Cerebellar nuclear complex (tissue), 1 donor: ENCODE measurements at places on chromosomes 2 and 18.

- DNase-seq, result no peak
Measured at GRCh38 chr2:115214050-115214449, 771.6 kb downstream of the DPP10 start.

- DNase-seq, result no peak
Measured at GRCh38 chr18:59516356-59517155, 157.5 kb upstream of the LMAN1 start.

- no peak for DNase-seq
Measured at GRCh38 chr2:24993406-24994145, 21.8 kb upstream of the DNAJC27 start.

- DNase-seq, result no peak
Measured at GRCh38 chr18:61664419-61665084, 228.3 kb downstream of the RNF152 start.

DNA sequence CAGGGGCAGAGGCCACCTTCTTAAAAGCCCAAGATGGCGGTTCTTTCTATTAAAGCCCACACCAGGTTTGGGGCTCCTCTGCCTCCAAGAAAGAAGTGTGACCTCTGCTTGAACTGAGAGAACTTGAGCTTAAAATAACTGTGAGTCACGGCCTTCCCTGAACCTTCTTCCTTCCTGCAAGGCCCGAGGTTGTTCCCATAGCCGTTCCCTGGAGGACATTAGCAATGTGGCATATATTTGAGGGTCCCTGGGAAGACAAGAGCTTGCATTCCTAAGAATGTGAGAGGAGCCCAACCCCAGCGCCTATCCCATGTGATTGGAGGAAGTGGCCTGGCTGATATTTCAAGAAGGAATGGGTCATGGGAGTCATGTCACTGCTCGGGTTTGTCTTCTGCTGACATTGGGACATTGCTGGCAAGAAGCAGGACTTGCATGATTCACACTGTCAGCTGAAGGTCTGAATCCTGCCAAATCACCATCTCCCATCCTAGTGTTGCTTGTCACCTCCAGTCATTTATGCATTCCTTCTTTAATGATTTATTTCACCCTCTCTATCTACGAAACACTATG is 168.1 kb downstream of the TRIB2 start:
- DNase-seq, result no peak

DNA sequence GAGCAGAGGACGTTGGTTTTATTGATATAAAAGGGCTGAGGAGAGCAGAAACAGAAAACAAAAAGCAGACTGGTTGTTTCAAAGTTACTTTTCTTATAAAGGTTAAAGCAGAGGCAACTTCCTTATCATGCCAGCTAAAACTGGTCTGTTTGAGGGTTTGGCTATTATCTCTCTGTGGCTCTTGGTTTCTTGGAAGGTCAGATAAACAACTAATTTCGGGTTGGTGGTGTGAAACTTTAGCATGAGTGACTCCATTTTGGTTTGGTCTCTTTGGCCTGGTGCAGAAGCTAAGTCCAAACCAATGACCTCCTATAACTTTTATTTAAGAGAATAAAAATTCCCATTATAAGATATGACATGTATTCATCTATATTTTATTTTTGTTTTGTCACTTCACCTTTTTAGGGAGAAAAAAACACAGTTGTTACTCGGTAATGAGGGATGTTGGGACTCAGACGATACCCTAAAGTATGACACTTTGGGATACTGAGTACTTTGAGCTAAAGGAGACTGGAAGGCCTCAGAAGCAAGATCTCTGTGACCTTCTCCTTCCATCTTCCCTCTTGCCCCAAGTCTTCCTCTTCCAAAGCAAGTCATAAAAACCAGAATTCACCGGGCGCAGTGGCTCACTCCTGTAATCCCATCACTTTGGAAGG is 23.3 kb downstream of the TNFAIP6 start:
- DNase-seq, result no peak

DNA sequence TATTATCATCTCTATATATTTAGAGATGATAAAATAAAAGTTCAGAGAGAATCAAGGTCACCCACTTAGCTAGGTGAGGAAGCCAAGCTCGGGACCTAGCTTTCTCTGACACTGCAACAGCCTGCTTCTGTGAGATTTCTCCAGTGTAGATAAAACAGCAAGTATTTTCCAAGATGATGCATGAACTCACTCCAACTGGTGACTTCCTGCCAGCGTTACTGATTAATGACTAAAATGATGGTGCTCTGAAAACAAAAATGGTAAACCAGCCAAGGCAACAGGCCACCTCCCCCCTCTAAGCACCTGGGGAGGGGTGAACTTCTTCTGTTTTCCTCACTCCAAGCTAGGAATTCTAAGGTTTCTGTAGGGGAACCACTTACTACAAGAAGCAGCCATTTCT is 510.2 kb upstream of the ID2 start:
- DNase-seq, result no peak

GRCh38 chr18:47557160-47557559 is 305.7 kb upstream of the SKOR2 start:
- no peak for DNase-seq

DNA sequence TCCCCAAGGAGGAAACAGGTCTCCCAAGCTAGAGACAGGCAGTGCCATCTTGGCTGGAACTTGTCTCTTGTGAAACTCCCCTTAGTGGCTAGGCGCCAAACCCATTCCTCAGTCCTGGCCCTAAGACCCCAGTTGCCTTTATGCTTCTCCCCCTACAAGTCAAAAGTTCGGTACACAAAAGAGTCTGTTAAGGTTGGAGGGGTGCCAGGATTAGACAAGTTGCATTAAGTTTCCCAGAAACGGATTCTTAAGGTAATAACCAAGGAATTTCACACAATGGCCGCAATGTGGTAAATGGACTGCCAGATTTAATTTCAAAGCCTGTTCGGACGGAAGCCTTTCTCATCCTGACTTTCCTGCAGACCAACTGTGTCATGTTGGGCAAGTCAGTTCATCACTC is 80.7 kb downstream of the CCBE1 start:
- DNase-seq, result no peak

- no peak for DNase-seq
Measured at GRCh38 chr2:121776885-121777698, 21.6 kb downstream of the TSN start.
